NAMALWA (cell line): ENCODE measurements at places on chromosomes 11 and 22.

DNA sequence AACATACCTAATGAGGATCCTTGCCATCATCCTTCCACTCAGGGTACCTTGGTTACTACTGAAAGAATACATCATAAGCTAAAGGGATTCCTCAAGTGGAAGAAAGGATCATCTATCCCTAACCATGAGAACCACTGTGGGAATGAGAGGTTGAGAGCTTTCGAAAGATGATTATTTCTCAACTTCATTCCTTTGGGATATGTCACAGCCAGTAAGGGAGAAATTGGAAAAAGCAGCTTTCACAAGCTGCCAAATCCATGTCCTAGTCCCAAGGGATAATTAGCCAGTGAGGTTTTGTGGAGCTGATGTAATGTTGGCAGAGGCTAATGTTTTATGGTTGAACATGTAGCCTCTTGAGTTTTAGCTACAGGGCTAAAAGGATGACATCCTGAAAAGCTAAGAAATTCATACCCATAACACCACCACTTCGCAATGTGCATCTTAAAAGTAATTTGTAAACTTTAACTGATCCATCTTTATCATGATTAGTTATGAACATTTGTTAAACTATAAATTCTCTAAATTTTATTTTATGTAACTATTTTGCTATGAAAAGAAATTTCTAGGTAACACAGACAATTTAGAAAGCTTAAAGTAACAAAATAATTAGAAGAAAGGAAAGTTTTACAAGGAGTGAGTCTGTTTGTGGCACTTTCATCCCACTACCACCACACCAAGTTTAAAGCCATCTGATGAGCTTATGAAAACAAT, 123.9 kb downstream of the MRTFA start:
- DNase-seq: no peak

DNA sequence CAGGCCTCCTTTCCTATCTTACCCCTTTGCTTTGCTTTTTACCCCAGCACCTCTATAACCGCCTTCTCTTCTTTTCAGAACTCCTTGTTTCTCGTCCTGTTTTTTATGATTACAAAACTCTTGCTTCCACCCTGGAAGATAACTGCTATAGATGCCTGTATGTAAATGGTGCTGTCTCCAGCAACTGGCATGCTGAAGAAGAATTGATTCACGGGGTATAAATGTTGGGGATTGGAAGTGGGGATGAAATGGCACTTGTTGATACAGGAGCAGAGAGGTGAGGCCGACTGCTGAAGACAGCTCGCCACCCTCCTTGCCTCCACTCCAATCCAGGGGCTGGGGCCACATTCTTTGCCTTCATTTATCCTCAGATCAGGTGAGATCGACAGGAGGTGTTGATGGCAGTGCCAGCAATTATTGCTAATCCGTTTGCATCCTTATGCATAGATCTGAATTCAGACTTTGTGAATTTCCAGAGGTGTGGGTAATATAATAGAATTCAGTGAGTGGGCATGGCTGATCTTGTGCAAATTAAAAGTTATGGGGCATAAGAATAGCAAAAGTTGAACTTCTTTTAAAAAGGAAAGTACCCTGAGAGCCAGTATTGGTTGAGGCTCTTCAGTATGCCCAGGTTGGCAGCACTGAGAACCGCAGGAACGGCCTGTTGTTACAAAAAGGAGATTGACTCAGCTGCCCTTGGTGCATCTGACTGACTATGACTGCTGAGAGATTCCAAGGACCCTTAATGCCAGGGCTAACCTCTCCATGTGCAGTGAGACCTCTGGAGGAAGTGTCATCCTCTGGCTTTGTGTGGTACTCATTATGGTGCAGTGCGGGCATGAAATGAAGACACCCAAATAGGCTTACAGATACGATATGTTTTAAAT, 5.3 kb downstream of the NEAT1 start:
- peak; percentile 53 for DNase-seq

- no peak for DNase-seq
Observed at GRCh38 chr11:75667255-75667830, 1.5 kb downstream of the MAP6 start.

DNA sequence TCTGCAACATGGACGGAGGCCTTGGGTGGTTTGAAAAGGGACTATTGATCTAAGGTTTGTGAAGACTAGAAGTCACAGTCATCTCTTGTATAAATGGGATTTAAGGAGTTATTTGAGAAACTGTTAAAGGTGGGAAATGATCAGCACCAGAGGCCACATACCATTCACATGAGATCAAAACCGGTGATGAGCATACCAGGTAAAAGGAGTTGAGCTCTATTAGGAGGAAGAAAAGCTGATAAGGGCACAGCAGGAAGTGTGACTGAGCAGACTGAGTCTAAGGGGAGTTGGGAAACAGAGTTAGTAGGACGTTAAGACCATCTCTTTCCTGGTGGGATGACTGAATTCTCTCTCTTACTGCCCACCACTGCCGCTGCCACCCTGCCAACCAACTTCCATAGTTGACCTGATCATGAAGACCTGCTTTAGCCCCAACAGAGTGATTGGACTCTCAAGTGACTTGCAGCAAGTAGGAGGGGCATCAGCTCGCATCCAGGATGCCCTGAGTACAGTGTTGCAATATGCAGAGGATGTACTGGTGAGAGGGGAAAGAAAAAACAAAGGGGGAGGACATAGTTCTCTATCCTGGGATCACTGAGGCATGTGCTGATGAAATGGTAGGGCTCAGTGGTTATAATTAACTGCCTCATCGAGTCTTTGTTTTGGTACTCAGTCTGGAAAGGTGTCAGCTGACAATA, 7.6 kb downstream of the EIF3F start:
- DNase-seq: no peak

- DNase-seq: peak; percentile 70
Observed at GRCh38 chr11:66317322-66317722, 478 bp upstream of the CD248 start.

- DNase-seq: no peak
Observed at GRCh38 chr11:100922121-100922520, 207.5 kb downstream of the PGR start.

GRCh38 chr22:39289533-39289932, 29.9 kb downstream of the RPL3 start:
- no peak for DNase-seq

DNA sequence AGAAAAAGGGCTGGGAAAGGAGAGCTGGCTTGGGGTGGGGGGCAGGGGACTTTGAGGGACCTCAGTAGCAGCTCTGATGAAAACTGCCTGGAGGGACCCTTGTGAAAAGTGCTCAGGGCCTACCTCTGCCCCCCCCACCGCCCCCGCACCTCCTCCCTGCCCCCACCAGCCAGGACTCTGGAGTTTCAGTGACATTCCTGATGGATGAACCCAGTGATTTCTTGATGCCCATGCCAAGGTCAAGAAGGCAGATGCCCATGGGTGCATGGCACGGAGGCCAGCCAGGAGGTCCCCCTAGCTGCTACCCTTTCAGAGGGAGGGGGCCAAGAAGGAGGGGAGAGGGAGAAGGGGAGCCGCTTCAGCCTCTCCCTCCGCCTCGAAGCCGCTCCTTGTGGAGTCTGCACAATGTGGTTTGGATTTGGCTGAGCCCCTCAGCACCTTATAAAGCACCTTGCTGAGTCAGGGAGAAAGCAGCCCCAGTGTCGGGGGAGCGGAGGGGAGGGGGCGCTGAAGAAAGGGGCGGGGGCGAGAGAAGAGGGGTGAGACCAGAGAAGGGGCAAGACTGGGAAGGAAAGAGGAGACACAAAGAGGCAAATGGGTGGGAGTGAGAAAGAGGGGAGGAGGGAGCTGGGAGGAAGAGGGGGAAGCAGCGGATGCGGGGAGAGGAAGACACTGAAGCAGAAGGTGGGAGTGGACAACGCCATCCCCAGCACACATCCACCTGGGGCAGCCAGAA, 2.1 kb upstream of the CLCF1 start:
- no peak for DNase-seq

DNA sequence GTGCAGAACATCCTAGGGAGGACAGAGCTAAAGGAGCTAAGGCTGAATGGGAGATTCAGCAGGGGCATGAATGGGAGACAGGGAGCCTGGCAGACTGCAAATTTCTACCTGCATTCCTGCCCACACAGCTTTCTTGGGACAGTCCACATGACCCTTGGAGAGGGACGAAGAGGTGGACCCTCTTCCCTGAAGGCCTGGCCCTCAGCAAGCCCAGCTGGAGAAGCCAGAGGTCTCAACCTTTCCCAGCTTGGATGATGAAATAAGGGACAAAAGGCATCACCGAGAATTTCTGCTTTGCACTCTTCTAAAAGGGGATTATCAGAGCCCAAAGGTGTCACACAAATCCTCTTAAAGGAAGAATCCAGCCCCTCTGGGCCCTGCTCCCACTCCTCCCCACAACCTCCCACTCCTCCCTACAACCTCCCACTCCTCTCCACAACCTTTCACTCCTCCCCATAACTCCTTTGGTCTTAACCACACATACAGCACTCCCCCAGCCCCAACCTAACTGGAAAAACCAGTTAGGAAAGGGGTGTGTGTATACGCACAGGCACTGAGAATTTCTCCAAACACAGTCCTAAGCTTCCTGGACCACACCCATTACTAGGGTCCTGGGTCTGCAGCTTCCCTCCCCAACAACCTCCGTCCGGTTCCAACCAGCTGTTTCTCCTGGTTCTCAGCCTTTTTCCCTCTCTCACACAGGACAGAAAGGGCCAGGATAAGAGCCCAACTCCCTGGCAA, 38.4 kb downstream of the RPL27A start:
- no peak for DNase-seq

DNA sequence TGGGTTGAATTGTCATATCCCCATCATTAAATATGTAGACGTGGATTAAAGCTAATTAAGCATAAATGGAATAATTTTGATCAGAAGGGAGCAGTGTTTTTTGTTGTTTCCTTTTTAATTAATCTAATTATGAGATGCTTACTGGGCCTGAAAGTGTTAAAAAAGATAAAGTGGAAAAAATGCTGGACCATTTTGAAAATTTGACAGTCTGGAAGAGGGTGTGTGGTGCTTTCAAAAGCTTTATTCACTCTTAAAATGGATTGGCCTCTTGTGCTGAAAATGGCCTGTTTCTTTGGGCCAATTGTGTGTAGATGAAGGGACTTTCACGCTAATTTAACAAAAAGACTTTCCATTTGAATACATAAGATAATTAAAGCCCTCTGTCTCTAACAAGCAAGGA, 1.8 kb downstream of the TNRC6B start:
- no peak for DNase-seq

- no peak for DNase-seq
Observed at GRCh38 chr22:17920992-17921650, 103.2 kb downstream of the MICAL3 start.

GRCh38 chr11:10584071-10584501, 15.6 kb upstream of the LYVE1 start:
- DNase-seq: no peak

GRCh38 chr11:57353446-57353845, 15.3 kb downstream of the P2RX3 start:
- DNase-seq: no peak

GRCh38 chr11:117219455-117219854, 12.4 kb downstream of the PCSK7 start:
- no peak for DNase-seq

DNA sequence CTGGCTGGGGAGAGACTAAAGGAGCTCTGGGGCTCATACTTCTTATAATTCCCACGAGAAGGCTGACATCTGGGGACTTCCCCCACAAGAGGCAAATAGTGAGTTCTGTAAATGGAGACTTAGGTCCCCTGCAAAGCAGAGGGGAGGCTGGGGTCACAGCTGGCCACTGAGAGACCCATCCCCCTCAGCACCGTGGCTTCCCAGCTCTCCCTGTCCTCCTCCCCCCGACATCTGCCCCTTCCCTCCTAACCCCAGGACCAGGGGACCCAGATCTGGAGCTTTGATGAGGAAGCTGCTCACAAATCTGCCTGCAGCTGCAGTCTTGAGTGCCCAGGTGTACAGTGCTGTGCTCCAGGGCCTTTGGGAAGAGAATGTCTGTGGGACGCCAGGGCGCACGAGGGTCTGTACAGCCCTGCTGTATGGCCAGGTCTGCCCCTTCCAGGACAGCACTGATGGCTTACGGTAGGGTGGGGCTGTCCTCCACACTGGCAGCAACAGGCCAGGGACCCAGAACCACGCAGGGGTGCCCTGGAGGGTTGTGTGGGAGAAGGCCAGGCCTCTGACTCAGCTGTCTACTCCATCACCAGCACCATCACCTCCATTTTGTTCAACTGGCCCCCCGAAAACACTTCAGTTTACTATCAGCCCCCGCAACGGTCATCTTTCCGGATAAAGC, 1.1 kb downstream of the RGL4 start:
- DNase-seq: no peak

DNA sequence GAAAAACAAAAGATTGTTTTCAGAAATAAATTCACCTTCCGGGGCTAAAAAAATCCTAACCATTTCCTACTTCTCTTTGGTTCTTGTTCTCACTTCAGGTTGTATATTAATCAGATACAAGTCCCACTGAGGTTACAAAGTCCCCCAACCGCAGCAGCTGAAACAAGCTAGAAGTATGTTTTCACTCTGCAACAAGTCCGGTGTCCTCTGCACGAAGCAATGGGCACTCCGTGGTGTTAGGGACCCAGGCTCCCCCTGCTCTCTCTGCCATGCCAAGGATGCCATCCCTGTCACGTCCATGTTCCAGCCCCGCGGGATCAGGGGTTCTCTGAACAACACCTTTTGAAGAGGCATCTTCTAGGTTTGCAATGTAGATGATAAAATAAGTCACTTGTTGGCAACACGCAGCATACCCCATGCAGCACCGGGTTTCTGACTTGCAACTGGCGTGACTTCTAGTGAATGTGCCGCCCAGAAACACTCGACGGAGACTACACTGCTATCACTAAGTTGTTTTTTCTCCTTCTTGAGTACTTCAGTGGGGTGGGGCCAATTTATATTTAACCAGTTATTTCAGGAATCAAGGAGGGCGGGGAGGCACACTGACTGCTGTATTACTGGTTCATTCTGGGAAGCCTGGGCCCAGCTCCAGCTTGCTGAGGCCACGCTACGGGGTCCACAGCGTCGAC, 25.4 kb upstream of the GSTP1 start:
- no peak for DNase-seq

DNA sequence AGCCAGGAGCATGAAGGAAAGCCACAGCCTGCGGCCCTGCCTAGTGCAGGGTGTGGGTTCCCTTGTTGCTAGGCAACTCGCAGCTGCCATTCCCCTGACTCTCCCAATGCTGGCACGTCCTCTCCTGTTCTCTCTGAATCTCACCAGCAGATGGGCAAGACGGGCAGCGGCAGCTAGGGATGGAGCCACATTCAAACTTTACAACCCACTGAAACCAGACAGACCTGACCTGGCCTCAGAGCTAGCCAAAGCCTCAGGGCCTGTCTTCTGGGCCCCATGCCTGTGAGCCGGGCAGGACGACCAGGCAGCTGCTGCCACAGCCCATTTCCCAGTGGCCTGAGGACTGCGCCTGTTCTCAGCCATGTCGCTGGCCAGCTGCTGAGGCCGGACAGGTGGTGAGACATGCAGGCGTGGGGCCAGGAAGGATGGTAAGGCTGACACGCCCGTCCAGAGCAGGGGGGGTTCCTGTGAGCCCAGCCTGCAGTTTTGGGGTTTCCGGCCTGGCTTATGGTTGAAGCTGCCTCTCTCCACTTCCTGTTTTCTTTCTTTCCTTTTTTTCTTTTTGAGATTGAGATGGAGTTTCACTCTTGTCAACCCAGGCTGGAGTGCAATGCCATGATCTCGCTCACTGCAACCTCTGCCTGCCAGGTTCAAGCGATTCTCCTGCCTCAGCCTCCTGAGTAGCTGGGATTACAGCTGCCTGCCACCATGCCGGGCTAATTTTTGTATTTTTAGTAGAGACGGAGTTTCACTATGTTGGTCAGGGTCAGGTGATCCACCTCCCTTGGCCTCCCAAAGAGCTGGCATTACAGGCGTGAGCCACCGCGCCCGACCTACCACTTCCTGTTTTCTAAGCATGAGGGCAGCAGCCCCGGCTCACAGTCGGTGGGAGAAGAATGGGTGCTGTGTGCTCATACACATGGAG, 4.1 kb downstream of the SUN2 start:
- peak; percentile 79 for DNase-seq
